Stimulated activated naive CD8-positive, alpha-beta T cell treated with anti-CD3 and anti-CD28 coated beads, Interleukin-15, Interleukin-2, amounts not matched to agents 100 U/mL and 50 U/mL, for 24 hours (primary cell): ENCODE measurements at places on chromosomes 5 and 9.

DNA sequence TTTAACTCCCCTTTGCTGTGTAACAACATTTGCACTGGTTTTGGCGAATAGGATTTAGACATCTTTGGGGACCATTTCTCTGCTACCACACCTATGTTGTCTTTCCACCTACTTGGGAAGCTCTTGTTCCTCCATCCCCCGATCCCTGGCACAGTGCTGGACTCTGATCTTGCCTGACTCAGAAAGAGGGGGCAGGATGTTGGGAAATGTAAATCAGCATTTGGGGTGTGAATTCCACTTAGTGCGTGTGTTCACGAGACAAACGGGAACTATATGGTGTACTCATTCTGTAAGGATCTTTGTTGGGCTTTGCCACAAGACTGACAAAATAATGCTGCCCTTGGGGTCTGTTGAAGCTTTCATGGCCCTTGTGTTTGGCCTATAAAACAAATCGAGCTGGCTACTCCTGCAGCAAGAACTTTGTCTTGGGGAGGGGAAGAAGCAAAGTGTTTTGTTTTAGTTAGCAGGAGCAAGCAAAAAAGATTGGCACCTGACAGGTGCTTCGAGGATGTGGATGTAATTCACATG is 18.5 kb downstream of the TMEM268 start:
- no peak for DNase-seq

DNA sequence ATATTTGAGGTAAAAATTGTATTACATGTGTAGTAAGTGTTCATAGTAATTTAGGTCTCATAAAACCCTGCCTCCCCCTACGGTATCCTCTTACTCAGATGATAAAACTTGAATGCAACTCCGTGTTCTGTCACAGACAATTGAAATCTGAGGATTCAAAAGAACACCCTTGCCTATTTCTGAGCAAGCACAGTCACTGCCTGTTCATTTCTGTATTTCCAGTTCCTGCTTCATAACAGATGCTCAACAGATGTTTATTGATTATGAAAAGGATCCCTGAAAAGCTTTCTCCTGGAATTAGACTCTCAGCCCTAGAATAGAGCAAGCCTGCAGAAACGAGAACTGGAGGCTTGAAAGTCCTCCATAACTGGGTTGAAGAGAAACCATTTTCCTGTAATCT is 144.1 kb upstream of the SPEF2 start:
- DNase-seq, result no peak

GRCh38 chr9:133710661-133711427 is 27.3 kb downstream of the SARDH start:
- no peak for DNase-seq

DNA sequence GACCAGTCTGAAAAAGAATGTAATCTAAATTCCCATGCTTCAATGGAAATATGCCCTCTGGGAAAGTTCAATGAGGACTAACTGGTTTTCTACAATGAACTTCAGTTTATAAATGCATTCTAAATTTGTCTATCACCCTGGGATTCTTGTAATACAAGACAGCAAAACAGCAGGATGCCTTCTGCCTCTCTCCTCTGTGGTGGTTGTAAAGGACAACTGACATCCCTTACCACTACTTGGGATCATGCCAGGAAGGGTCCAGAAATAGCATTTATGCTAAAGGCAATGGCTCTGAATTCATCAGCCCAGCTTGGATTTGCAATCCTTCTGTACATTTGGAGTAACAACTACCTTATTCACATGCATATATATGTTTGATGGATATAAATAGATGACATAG is 97.3 kb upstream of the ADAMTS16 start:
- DNase-seq, result no peak

DNA sequence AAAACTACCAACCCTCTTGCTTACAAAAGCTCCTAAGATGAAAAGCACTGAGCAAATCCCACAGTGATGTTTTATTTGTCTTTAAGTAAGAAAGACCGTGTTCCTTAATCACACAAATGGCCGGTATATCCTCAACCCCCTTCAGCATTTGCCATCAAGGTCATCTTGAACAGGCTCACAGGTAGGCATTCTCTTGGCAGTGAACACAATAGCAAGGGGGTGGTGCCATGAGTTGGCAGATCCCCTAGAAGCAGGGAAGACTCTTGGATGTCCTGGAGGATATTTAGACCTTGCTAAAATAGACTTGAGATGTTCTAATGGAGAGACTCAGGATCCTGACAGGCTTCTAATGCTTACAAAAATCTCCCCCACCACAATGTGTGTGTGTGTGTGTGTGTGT is 323.0 kb downstream of the SPOCK1 start:
- no peak for DNase-seq

DNA sequence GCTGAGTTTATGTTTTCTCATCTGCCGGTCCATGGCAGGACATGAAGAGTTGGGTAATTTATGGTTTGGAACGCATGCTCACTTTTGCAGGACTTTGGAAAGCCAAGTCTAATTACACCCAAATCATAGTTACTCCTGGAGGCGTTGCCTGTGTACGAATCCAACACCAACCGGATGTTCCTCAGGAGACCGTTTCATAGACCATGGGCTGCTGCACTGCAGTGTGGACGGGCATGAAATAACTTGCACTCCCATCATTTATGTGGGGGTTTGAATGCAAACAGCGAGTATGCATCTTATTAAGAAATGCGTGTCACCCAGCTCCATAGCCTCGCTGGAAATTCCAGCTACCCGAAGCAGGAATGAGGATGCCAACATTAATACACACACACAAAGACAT is 96.1 kb upstream of the IRX2 start:
- no peak for DNase-seq

DNA sequence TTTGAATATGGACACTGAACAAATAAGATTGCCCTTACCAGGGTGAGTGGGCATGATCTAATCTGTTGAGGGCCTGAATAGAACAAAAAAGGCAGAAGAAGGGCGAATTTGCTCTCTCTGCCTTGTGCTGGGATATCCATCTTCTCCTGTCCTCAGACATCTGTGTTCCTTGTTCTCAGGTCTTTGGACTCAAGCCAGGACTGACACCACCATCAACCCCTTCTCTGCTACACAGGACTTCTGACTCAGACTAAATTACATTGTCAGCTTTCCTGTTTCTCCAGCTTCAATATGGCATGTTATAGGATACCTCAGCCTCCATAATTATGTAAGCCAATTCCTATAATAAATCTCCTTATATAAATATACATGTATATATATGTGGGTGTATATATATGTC is 40.8 kb upstream of the SLCO6A1 start:
- no peak for DNase-seq

DNA sequence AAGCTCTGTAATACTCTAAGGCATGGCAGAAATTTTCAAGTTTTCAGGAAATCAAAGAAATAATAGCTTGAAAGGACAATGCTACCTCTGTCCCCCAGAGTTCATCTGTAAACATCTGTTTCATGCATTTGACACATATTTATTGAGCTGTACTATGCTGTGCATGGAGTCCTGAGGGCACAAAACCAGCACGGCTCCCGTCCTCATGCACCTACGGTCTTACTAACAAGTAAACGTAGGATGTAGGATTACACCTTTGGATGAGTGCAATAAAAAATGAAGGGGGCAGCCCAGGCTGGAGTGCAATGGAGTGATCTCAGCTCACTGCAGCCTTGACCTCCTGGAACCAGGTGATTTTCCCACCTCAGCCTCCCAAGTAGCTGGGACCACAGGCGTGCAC is 81.9 kb downstream of the SPTLC1 start:
- no peak for DNase-seq

DNA sequence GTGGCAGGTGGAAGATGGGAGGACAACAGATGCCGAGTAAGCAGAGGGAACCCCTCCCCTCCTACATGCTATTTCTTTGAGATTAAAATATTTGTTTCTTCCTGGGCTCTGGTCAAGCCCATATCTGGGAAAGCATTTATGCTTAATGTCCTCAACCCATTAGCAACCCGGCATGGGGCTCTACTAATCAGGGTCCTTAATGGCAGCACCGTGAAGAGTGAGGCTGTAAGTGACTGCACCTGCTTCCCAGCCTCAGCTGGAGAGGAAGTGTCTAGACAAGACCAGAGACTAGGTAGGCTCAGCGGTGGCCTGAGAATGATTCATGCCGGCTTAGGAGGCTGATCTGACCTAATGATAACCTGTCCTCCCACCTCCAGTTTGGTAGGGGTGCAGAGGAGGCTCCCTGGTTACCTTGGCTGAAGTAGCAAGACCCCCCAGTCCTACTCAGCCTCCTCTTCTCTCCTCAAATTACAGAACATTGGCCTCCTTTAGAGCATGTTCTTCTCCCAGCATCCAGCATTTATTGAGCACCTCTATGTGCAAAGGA is 61.3 kb upstream of the HSPA9 start:
- no peak for DNase-seq

DNA sequence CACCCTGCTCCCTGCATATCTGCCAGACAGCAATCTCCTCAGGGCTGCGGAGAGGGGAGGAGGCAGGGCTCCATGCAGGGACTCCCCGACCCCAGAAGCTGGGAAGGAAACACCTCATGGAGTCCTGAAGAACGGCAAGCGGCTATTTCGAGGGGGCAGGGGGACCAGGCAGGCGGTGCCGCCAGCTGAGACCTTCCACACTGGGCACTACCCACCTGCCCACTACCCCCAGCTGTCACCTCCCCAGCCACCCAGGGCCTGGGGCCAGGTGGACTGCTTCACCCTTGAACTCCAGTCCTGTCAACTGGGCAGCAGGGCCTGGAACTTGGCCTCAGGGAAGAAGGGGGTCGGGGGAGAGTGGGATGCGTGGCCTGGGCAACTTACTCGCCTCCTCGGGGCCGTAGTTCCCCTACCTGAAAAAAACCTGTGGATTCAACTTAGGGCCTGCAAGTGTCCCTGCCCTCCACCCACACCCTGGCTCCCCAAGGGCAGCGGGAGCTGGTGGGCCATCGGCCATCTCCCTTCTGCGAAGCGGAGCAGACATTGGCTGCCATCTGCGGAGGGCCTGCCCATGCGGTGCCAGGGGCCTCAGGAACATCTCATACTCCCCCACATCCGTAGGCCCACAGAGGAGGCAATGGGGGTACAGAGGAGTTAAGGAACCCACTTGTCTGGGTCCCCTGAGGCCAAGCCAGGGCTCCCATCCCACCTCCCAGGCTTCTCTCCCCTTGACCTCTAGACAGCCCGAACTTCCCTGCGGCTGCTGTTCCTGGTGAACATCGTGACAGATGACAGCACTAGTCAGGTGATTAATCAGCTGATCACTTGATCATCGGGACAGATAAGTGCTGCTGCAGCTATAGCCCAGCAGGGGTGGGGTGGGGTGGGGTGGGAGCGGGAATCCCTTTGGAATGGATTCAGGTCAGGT is 18.5 kb upstream of the RALGDS start:
- no peak for DNase-seq

GRCh38 chr9:129006328-129007034 is 21.6 kb downstream of the SH3GLB2 start:
- peak; percentile 57 for DNase-seq

DNA sequence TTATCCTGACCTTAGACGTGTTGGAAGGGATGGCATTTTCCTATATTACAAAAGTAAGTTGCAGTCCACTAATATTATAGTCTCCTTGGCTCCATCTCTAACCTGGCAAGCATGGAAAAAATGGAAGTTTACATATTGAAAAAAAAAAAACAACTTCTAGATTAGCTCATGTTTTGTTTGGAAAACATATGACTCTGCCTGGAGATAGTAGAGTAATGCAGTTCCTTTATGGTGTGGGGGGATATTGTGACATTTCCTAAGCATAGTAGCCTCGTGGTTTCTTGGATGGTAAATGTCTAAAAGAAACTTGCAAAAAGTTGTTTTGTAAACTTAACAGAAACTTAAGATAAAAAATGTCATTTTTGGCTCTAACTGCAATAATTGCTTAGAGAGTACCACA is 244.4 kb upstream of the FBXL7 start:
- DNase-seq, result no peak

DNA sequence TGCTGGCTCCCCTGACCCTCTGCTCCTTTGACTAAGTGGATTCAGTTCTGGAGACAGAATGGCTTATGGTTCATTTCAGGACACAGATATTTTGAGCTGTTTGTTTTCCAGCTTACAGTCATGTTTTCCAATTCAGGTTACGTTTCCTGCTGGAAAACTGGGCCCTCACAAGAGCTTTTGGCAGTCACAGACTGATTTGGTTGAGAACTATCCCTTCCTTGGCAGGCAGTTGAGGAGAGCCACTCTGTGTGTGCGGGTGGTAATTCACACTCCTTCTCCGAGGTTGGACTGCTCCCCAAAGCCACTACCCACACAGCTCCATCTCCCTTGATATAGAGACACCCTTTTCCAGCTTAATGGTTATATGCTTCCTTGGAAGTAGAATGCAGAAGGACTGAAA is 534.5 kb downstream of the TMEM38B start:
- DNase-seq, result no peak

DNA sequence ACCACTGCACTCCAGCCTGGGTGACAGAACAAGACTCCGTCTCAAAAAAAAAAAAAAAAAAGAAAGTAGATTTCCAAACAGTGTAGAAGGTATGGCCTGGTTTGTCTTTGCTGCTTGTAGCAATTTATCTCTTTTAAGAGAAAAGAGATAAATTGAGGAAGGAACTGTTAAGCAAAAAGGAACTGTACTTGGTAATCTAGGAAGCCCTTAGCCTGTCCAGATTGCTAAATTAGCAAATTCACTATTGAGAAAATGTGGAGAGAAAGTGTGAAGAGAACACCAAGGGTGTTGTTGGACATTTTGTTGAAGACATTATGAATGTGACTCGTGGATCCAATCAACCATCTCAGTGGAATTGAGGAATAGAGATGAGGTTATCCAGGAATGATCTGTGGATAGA is 13.0 kb upstream of the SUSD3 start:
- DNase-seq, result no peak

- peak; percentile 15 for DNase-seq
These were observed 46.0 kb downstream of the CRB2 start for GRCh38 chr9:123401879-123402513.

DNA sequence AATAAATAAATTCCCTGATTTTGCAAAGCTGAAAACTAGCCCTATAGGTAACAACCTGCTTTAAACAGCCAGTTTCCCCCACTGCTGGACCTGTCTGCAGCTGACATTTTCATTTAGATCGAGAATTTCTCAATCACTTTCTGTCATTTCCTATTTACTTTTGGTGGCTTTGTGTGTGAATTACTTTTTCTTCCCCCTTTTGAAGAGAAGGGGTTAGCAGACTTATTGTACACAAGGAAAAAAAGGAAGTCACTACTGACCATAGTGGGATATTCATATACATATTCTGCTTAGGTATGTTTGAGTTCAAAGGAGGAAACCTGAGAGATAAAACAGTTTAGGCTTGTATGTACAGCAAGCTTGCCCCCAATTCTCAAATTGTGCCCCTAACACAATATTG is 27.0 kb upstream of the IFNB1 start:
- DNase-seq, result no peak

GRCh38 chr5:90569084-90569483 is 10.5 kb downstream of the ADGRV1 start:
- DNase-seq, result no peak

GRCh38 chr9:9538356-9538755 is 1074.4 kb downstream of the PTPRD start:
- no peak for DNase-seq

DNA sequence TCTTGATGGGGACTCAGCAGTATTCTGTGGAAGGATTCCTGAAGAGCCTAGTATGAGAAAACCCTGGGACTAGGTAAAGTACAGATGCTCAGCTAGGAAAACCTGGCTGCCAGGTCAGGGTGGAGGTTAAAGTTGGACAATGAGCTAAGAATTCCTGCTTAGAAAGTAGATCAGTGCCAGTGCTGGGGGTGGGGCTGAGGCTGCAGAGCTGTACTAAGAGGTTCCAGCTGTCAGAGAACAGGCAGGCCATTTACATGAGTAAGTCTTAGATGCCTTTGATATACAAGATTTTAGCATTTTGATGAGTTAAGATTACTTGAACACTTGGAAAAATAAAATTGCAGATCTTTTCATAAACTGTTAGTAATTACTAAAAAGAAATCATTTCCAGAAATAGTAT is 332.3 kb upstream of the NUDT12 start:
- no peak for DNase-seq
